Daoy (cell line): ENCODE measurements at places on chromosomes 12 and 14. TPM values are rescaled to one million over a fixed set of nuclear protein-coding genes. Genes with fewer than 3 reads are reported as not detected.

The KRT75 gene
- 1.1 and 2.7 TPM in 2 replicates for total RNA-seq

The CRIP1 gene
- total RNA-seq = 15.0 and 20.4 TPM in 2 replicates

DNA sequence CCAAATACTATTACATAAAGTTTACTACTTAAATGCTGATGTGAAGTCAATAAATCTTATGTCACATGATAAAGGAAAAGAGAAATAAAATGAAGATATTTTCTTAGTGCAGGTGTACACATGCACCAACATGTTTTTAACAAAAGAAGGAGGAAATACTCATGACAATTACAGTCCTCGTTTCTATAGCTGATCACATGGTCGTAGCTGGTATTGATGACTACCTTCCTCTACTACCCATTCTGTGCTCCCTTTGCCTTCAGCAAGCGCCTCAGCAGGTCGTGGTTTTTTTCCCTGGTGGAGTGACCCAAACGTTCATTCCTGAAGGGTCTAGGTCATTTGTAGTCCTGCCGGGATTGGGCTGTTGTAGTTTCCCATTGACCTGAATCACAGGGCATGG, 25.4 kb upstream of the SLC10A1 start:
- no peak for DNase-seq

DNA sequence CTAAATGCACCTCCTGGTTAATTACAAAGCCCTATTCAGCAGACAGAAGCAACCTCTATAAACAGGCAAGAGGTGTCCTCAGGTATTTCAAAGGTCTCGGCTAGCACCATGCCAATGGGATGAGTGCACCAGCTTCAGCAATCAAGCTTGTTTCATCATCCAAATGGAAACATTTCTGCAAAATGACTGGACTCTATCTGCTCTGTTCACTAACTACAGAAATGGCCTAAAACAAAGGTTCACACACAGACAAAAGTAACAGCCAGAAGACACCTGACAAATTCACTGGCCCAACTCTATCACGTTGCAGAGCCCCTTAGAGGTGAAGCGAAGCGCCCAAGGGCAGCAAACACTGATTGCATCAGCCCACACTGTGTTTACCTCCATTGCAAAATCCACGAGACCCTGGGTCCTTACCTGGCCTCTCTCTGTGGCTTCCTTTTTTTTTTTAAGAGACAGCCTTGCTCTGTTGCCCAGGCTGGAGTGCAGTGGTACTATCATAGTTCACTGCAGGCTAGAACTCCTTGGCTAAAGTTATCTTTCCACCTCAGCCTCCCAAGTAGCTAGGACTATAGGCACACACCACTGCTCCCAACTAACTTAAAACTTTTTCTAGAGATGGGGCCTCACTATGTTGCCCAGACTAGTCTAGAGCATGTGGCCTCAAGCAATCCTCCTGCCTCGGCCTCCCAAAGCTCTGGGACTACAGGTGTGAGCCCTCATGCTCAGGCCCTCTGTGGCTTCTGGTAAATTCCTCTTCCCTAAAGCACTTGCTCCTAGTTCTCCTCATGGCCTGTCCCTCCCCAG, 8.5 kb upstream of the SYNE3 start:
- no peak for DNase-seq
